ENCODE measurements at places on chromosomes 16 and 17.

DNA sequence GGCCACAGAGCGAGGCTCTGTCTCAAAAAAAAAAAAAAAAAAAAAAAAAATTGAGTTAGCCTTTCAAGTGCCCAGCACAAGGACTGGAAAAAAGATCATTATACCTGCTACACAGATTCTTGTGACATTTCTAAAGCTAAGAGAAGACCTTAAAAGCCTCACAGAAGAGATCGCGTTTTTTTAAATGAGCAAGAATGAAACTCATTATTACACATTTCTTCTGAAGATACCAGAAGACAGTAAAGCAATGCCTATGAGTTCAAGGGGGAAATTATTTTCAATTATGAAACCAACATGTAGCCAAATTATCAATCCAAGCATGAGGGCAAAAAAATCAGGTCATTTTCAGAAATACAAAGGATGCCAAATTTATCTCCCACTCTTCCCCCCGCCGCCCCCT is 56.8 kb downstream of the MED13 start:
- no peak for DNase-seq

DNA sequence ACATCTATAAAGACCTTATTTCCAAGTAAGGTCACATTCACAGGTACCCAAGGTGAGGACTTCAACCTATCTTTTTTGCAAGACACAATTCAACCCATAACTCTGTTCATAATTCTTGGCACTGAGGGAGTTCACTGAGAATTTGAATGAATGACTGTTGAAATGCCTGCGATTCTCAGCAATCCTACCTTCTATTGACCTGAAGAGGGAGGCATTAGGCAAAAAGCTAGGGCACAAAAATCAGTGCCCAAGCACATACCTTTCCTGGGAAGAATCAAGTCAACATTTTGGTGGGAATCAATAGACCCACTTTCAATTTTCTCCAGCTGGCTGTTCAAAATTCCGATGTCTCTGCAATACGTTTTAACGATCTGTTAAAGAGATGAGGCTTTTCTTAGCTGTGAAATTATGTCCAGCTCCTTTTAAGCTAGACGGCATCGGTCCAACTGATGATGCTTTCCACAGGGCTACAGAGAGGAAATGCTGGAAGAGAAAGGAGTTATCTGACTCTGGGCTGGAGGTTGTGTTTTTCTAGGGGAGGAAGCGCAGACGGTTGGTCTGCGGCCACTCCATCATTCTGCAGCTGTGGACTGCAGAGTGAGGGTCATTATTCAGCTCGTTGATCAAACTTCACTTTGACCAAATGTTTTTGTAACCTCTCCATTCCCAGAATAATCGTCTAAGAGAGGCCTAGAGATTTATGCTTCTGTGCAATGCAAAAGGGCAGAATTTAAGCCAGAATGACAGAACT is 25.2 kb downstream of the BCO1 start:
- DNase-seq, result no peak

DNA sequence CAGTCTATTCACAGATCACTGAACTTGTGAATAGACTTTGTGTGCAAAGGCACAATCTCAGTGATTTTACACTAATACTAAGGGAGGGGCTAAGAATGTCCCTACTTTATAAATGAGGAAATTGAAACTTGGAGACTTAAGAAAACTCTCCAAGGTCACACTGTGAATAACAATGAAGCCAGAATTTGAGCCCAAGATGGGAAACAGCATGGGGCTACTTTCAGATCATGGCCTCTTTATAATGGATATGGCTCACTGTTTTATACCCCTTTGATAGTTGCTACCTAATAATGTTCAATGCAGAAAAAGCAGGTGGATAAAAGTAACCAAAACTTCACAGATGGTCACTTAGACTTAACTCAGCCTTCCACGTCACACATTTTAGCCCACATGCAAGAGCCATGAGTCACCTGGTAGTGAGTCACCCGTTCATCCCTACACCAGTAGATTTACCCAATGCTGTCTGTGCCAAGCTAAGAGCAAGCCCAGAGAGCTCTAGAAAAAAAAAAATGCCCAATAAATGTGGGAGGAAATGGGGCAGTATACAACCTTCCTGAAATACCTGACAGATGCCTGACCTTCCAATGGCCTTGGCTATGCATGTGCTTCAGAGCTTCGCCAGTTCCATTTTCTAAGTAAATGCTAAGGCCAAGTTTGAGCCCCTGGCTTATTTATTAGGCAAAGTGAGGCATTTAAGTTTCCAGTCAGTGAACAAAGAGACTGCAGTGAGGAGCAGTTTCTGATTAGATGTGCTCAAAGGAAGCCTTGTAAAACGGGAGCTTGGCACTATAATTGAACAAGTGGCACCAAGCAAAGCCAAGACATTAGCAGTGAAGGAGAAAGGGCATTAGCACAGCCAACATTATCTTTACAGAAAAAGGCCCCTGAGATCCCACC is 219.7 kb downstream of the TMEM114 start:
- DNase-seq, result no peak

DNA sequence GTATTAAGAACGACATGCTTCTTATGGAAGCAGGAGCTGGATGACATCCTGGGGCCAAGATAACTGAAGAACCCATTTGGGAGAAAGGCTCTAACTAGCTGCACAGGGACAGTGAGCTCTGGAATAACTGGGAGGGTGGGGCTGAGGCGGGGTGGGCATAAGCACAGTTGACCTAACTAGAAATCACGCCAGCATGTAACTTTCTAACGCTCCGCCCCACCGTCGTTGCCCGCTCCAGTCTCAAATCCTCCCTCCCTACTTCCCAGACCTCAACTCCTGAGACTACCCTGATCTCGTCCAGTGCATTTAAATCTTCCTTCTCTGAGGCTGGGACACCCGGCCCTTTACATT is 436 bp downstream of the PHB1 start:
- DNase-seq, result no peak

DNA sequence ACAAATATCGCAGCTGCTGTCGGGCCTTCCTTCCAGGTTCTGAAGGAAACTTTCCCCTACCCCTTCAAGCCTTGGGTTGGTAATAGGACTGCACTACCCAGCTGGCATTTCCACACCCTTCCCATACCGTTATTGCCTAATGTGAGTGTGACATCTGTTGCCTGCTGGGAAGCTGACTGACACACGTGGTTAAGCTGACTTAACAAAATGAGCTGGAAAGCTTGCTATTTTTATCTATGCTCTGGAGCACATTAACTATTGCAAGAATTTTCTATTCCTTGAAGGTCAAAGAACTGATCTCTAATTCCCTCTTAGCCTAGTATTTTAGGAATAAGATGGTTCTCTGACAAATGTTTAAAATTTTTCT is 79.5 kb downstream of the PMP22 start:
- DNase-seq, result no peak

DNA sequence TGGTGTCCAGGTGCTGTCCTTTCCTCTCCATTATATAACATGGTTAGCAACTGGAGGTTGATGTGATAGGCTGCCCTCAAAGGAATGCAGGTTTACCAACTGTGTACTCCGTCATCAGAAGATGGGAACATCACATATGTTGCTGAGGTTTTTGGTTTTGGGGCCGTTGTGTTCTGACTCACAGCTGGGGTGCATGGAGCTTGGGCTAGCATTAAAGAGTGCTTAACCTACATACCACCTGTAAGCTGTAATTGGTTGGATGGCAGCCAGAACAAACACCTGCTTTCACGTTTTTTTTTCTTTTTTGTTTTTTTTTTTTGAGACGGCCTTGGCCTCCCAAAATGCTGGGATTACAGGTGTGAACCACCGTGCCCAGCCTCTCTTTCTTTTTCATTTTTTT is 20.9 kb downstream of the TMEM11 start:
- DNase-seq, result no peak

DNA sequence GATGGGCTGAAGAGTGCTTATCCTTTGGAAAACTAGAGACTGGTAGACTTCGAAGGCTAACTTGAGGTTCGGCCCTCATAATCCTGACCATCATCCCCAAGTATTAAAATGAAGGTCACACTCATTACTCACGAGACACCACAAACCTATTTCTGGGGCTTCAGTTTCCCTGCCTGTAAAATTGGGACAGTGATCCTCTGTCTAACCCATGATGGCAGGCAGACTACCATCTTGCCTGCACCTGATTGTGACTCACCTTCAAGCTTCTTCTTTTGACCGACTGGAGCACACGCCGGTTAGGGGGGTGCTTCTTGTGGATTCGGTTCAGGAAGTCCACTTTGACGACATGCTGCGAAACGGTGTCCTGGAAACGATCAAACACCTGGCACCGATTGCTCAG is 14.2 kb upstream of the DHRS13 start:
- DNase-seq, result no peak

DNA sequence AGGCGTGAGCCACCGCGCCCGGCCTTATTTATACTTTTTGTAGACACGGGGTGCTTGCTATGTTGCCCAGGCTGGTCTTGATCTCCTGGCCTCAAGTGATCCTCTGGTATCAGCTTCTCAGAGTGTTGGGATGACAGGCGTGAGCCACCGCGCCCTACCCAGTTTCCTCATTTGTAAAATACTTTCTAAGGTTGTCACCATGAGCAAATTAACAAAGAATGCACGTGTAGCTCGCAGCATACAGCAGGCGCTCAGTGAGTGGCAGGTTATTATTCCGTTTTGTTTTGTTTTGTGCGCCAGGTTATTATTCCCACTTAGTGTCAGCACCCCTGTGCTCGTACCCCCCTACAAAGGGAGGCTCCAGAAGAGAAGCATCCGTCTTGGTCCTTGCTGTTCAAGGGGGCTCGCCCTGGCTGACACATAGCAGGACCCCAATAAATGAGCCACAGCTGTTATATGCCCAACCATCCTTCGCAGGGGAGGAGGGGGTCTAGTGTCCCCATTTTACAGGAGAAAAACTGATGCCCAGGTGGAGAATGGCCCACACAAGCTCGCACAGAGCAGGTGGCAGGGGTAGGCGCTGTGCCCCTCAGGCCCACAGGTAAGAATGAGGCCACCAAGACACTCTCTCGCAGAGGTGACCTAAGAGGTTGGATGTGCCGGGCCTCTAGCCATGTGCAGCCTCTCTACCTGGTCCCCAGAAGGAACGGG is 686 bp upstream of the MIEF2 start:
- DNase-seq, result no peak

- DNase-seq, result no peak
Measured at GRCh38 chr17:31722251-31723056, 136.6 kb downstream of the COPRS start.

DNA sequence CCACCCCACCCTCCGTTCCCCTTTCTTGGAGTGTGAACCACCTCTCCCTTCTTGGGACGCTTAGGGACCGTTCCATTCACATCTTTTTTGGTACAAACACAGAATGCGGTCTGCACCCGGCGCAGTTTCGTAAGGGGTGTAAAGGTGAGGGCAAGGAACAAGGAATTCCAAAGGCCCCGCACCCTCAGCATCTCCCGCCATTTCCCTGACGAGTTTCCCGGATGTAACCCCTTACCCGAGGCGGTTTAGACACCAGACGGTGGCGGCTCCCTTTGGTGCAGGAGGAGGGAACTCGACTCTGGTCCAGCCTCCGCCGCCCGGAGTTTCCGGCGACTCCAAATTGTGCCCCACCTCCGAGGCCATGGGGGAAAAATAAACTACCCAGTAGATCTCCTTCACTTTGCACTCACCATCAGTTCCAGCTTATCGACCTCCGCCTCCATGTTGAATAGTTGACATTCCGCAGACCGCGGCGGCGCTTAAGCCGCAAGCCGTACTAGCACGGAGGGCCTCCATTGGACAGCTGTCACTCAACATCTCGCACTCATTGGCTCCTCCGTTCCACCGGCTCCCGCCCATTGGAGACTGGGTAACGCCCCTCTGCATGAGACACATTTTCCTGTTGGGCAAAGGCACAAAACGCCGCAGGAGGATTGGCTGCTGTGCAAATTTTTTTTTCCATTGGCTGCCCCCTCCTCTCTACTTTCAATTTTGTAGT is at the start of gene SKA2:
Gene SKA2, minus strand, starts transcription at position 466 of the 718 bp plus-strand sequence. Its CDS starts 23 bp downstream, at position 443.
- DNase-seq, result peak; percentile 98

DNA sequence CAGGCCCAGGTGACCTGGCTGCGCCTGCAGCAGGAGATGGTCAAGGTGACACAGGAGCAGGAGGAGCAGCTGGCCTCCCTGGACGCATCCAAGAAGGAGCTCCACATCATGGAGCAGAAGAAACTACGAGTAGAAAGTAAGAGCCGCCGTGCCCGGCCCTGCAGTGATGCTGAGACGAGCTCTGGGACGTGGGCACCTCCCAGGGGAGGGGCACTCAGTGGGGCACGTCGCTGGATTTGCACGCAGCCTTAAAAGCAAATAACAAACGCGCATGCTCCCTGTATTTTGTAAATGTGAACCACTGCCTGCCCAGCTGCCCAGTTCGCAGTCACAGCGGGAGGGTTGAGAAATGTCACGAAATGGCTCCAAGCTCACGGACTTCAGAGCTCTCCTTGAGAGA is 15.3 kb upstream of the GAA start:
- DNase-seq, result no peak

DNA sequence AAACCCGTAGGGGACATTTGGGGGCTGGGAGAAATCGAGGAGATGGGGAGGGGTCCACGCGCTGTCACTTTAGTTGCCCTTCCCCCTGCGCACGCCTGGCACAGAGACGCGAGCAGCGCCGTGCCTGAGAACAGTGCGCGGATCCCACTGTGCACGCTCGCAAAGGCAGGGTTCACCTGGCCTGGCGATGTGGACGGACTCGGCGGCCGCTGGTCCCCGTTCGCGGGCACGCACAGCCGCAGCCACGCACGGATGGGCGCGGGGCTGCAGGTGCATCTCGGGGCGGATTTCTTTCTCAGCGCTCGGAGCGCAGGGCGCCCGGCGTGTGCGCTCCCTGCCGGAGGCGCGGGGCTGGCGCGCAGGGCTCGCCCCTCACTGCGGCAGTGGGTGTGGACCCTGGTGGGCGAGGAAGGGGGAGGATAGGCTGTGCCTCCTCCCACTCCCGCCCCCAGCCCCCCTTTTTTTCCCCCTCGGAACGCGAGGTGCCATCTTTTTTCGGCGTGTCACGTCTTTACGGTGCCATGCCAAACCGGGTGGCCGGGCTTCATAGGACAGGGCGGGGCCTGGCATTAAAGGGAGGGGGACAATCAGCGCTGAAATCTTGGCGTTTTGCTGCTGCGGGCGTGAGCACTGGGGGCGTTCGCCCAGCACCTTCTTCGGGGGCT is 1.1 kb downstream of the MAPT start:
- DNase-seq, result peak; percentile 10

- DNase-seq, result no peak
Measured at GRCh38 chr16:6827267-6827666, 505.4 kb upstream of the RBFOX1 start.

- DNase-seq, result no peak
Measured at GRCh38 chr16:23408823-23409298, 44.1 kb downstream of the COG7 start.

DNA sequence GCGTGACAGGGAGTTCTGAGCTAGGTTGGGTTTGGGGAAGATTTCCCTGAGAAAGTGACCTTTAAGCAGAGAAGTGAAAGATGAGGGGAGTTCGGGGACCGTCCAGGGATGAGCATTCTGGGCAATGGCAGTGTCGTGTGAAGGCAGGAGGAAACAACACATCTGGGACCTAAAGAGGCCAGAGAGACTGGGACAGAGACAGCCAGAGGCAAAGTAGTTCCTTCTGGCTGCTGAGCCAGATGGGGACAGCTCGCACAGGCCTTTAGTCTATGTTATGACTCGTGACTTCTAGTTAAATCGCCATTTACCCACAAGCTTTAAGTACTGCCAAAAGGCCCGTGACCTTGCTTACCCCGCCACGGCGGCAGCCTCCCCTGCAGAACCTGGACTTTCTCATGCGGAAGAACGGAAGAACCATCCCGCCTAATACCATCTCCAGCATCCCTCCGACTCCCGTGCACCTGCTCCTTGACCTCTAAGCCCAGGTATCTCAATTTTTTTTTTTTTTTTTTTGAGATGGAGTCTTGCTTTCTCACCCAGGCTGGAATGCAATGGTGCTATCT is 8.5 kb upstream of the MED11 start:
- no peak for DNase-seq

GRCh38 chr16:4116325-4117249 is at the start of gene ADCY9:
Gene ADCY9, minus strand, starts transcription at chr16:4116442. Its CDS starts 1,000 bp downstream, at chr16:4115442.
- peak; percentile 72 for DNase-seq
